Glomerular endothelial cell (primary cell): ENCODE measurements at places on chromosomes 11 and 22.

- no peak for DNase-seq
Measured at GRCh38 chr11:68471360-68472340, 11.1 kb downstream of the PPP6R3 start.

- no peak for DNase-seq
Measured at GRCh38 chr11:94134651-94135512, 6.2 kb downstream of the PANX1 start.

- no peak for DNase-seq
Measured at GRCh38 chr11:15569305-15570025, 454.7 kb downstream of the INSC start.

DNA sequence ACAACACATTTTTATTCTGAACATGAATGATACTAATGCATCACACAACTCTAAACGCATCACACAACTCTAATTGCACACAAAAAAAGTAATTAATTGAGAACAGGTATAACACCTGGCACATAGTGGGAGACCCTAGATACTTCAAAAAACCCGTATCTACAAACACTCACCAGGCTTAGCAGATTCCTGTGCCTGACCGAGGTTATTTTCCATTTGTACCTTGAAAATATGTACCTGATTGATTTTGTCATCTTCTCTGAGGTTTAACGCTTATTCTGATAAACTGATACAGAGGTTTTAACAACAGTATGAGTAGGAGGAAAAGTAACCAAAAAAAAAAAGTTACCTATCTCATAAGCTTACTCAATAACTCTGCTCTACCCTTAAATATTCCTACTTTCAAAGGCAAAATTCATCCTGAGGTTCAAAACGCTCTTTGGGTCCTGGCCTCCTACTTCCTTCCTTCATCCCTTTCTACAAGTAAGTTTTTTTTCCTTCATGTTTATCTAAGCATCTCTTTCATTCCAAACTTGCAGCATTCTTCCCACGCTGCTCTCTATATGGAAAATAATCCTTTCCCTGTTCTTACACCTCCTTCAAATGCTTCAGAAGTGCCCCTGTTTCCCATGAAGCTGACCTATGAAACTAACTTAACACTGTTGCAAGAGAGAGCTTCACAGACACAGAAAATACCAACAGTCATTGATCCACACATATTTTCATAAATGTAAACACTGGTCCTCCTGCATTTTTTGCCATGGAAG, 73.3 kb downstream of the ETS1 start:
- DNase-seq: no peak

DNA sequence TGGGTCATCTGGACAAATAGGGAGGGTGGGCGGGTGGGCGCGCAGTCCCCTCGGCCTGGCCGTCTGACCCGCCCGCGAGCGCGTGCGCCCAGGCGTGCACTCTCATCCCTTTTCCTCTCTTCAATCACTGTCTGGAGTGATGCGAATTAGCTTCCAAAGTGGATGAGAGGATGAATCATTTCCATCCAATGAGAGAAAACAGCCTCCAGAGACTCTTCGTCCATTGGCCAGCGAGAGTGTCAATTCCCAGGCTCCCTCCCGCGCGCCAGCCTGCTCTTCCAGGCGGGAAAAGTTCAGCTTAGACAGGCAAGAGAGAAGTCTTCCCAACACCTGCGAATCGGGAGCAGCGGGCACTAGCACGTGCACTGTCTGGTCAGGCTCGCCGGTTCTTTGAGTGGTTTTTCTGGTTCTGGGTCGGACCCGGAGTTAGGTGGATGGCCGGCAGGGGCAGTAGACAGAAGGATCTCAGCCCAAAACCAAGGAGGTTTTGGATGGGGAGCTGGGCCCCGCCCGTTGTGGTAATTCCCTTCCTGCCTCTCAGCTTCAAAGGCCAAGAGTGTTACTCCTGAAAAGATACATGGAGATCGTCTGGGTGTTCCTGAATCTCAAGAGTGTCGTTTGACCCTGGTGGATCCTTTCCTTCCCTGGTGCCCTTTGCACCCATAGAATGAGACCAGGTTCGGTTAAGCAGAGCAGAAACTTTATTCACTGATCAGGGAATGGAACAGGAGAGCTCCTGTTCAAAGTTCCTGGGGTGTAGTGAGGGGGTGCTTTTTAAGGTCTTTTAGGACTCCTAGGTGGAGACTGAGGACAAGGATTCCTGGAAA, 33.4 kb upstream of the GLYATL1 start:
- no peak for DNase-seq

DNA sequence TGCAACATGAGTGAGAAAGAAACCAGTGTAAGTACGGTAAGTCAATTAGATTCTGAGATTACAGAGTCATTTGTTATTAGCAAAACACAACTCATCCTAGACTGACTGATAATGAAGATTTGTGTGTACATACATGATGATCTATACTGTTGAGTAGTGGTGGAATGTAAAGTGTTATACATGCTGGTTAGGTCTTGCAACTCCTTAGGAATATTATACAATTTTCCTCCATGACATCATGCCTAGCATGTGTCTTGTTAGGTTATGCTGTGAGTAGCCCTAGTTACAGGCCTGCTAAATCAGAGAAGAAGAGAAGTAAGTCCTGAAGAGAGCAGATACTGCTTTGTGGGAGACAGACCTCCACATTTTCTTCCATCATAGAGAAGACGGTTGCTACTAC, 880.6 kb downstream of the LUZP2 start:
- DNase-seq: no peak

DNA sequence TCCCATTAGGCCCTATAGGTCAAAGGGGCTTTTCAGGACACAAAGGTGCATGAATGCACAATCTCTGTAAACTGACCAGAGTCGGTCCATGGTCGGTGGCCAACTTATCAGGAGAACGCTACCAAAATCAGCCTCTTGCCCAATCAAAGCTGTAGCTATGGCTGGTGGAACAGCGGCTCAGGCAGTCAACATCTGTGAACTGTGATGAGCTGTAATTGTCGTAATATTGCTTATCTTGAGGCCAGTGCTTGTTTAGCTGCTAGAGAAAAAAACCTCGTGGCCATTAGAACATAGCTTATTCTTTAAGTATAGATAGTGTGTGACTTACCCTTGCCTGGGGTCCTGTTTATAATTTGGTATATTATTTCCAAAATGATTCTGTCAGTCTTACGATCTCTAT, 14.4 kb upstream of the CHST1 start:
- DNase-seq: no peak

- no peak for DNase-seq
Measured at GRCh38 chr11:11572386-11572785, 49.4 kb downstream of the GALNT18 start.
